Caki2 (cell line): ENCODE measurements at places on chromosomes 16 and 17. TPM values are rescaled to one million over a fixed set of nuclear protein-coding genes. Genes with fewer than 3 reads are reported as not detected.

NPIPA2 gene
- total RNA-seq: 0.74 TPM in 1 of 2 replicates, not detected in the other

GRCh38 chr16:55179852-55180585 is 144.0 kb upstream of the IRX6 start:
- no peak for DNase-seq

GRCh38 chr16:13529193-13529982 is 390.6 kb upstream of the ERCC4 start:
- peak; percentile 91 for DNase-seq

RUSF1 gene
- 67.2 and 69.2 TPM in 2 replicates for total RNA-seq

DNA sequence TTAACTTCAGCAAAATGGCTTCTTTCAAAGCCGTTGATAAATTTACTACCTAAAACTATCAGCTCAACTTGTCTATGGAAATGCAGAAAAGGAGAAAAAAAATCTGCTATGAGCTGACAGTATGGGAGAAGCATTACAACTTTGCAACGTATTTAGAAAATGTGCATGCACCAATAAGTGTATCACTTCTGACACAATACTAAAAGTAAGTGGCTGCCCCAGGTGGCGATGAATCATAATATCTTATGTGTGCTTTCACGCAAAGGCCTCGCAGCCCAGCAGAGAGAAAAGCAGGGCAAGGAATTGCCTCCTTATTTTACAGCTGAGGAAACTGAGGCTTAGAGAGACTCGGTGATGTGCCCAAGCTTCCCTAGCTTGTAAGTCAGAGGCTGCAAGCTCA is 101.8 kb downstream of the SALL1 start:
- DNase-seq: no peak
